ENCODE measurements at places on chromosomes 1 and 21.

- DNase-seq = no peak
Observed at GRCh38 chr1:31412732-31413404, at the start of gene SERINC2. Gene SERINC2 (plus strand): TSS chr1:31413213. CDS start chr1:31413266, 53 bp downstream.

DNA sequence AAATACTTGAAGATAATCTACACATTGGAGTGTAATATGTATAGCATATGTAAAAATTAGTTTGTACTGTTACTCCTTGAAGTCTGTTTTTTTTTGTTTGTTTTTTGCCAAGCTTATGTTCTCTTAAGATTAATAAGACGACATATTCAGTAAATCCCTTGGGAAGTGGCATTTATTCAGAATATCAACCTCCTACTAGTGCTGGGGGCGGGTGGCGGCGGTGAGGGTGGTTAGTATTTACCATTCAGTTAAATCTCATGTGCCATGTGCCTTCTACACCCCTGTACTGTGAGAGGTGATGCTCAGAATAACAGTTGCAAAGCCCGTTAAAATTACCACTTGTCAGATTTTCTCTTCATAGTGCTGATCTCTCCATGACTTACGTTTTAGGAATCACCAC is 3.0 kb downstream of the BACH1 start:
- DNase-seq = no peak

DNA sequence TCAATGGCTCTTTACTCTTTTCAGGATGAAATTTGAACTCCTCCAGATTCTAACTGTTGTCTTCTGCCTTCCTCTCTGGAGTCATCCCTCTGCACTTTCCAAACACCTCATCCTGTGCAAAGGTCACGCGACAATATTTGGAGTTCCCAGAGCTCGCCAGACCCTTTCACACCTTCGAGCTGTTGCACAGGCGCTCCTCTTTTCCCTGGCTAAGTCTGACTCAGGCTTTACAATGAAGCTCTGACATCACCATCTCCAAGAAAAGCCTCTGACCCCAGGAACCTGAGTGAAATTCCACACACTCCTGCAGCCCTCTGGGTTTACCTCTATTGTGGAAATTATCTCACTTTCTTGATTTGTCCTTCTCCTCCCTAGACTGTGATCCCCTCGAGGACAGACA is 270.3 kb downstream of the RGS7 start:
- no peak for DNase-seq

DNA sequence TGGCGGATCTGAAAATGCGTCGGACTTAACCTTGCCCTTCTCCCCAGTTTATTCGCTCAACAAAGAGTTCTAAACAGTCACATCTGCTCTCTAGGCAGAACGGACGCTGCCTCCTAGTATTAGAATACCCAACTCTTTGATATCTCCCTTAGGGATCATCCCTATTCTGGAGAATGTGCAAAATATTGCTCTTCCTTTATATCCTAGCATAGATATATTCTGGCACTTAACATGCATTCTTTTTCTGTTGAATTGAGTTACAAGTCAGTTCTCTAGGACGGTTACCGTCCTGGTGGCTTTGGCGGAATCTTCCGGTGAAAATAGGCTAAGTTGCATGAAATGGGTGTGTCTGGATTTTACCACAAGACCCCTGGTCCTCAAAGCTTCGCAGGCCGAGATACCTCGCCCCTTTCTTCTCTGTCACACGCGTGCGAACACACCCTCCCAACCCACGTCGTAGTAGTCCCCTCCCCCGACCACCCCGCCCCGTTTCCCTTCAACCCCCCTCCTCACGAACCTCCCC is 501 bp upstream of the DNAJC6 start:
- DNase-seq = no peak

DNA sequence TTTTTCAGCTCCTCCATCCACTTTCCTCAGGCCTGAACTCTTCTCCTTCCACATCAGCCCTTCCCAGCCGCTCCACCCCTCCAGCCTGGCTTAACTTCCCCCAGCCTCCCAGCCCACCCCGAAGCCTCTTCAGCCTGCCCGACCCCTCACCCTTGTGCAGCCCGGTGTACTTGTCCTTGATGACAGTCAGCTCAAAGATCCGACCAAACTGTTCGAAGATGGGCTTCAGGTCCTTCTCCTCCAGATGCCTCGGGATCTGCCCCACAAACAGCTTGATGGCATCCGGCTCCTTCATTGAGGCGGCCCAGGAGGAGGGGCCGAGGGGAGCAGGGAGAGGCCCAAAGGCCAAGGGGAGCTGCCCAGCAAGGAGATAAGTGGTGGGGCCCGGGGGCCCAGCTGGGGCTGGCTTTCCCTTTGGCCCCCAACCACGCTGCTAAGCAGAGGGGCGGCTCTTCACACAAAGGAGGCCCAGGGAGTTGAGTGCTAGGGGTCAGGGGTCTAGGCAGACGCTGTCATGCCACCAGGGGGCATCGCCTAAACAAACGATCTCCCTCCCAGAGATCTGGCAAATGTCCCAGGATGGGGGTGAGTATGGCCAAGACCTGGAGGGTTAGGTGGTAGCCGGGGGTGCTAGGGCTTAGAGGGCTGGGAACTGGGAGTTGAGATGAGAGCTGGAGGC is 738 bp downstream of the CELF3 start:
- no peak for DNase-seq

DNA sequence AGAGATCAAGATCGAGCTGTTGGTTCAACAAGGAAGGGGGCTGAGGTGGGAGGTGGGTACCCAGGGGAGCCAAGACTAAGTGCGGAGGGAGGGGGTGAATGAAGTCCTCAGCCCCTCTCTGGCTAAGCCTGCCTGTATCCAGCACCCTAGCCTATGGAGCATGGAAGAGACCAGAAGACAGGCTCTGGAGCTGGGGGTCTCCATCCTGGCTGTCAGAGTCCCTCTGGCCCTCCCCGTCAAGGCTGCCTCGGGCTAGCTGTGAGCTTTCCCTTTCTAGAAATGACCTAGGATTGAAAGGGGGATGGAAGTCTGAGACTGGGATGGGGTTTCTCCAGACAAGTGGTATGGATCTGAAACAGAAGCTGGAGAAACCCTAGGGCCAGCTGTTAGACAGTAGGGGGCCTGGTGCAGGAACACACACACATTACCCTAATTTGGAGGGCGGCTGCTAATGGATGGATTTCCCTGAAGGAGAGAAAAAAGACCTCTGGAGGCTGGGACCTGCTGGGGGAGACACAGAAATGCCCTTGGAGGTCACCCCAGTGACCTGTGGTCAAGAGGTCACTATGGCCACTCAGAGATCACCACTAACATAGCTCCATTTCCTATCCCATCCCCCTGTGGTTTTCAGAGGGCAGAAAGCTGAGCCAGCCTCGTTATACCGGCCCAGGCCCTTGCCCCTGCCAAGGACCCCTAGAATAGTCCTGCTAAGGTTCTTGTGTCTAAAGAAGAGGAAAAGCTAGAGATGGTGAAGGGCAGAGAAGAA is 107.8 kb downstream of the TMEM53 start:
- DNase-seq = no peak

- DNase-seq = no peak
Observed at GRCh38 chr1:181789395-181789794, 272.1 kb downstream of the ZNF648 start.

GRCh38 chr1:243489681-243490546 is 234.1 kb downstream of the SDCCAG8 start:
- no peak for DNase-seq

- DNase-seq = no peak
Observed at GRCh38 chr1:71296551-71297134, 215.8 kb upstream of the ZRANB2 start.

- peak; percentile 75 for DNase-seq
Observed at GRCh38 chr1:153566414-153567371, 1.0 kb upstream of the S100A2 start.

DNA sequence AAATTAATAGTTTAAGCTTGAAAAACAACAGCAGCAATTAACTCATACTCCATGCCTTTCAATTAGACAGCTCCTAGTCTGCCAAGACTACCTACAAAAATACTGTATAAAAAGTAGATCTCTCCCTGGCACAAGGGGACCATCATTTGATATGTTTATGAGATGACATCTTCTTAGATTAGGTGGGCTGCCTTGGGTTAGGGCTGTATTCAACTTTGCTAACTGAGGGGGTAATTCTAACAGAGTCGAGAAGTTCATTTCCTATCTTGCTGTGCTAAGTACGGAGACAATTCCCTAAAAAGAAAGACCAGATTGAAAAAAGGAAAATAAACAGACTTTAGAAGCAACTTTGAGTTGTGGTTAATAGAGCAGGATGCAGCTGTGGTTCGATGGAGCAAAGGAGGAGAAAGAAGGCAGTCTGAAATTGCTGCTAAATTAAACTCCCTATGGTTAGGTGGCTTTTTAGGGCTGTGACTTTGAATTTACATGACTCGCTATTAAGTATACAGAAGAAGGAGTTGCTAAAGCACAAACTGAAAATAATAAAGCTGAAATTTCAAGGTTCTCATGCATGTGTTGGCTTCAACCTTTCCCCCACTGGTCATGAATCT is 75.4 kb downstream of the CDC7 start:
- no peak for DNase-seq

Measured in stimulated activated CD8-positive, alpha-beta memory T cell treated with anti-CD3 and anti-CD28 coated beads, Interleukin-7, amount 100 ng/mL, for 24 hours (primary cell).